ENCODE measurements at places on chromosomes 7 and 10.

GRCh38 chr10:118472415-118473304 is 122.8 kb downstream of the PRLHR start:
- DNase-seq, result no peak

DNA sequence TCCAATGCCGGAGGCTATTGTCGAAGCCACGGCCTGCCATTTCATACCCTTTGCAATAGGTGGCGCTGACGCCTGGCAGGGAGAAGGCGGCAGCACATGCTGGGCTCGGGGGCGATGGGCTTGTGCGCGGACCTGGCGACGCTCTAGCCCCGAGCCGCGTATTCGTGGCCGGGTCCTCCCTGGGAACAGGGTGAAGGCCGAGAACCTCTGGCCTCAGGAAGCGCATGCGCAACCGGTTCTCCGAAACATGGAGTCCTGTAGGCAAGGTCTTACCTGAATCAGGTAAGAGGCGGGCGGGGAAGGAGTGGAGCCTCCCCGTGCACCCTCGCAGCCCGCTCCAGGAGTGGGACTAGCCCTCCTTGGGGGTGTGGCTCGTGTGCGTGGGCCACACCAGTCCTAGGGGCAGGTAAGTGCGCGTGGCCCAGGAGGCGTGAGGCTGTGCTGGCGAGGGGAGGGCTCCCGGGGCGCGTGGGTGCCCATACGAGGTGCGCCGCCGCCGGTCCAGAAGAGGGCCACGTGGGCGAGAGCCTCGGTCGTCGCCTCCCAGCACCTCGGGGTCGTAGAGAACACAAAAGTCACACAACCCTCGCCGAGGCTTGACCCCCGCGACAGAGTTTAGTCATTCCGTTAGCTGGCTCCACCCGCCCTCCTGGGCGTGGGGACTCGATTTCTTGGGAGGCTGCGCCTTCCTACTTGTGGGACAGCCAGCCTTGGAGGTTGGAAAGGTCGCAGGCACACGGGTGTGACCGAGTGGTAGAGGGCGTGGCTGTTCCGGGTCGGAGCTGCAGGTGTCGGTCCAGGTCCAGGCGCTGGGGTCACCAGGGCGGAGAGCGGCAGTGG is 5.6 kb upstream of the MEST start:
- peak; percentile 81 for DNase-seq

GRCh38 chr10:111209692-111210091 is 132.9 kb downstream of the ADRA2A start:
- no peak for DNase-seq

GRCh38 chr10:5890452-5890915 is 441 bp downstream of the FBH1 start:
- no peak for DNase-seq

DNA sequence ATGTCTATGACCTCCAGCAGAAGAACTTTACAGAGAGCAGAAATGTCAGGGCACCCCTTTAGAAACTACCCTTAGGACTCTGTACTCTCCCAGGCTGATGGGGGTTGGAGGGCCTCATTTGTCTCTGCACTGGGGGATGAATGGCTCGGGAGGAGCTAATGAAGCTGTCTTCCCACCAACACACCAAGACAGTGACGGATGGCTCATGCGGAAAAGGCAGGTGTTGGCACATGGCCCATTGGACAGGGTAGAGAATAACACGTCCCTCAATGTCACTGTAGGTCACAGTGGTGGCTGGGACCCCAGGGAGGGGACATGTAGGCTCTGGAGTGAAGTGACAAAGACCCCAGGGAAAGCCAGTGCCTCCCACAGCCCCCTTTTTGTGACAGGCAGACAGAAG is 64.0 kb upstream of the PCBD1 start:
- DNase-seq, result no peak

DNA sequence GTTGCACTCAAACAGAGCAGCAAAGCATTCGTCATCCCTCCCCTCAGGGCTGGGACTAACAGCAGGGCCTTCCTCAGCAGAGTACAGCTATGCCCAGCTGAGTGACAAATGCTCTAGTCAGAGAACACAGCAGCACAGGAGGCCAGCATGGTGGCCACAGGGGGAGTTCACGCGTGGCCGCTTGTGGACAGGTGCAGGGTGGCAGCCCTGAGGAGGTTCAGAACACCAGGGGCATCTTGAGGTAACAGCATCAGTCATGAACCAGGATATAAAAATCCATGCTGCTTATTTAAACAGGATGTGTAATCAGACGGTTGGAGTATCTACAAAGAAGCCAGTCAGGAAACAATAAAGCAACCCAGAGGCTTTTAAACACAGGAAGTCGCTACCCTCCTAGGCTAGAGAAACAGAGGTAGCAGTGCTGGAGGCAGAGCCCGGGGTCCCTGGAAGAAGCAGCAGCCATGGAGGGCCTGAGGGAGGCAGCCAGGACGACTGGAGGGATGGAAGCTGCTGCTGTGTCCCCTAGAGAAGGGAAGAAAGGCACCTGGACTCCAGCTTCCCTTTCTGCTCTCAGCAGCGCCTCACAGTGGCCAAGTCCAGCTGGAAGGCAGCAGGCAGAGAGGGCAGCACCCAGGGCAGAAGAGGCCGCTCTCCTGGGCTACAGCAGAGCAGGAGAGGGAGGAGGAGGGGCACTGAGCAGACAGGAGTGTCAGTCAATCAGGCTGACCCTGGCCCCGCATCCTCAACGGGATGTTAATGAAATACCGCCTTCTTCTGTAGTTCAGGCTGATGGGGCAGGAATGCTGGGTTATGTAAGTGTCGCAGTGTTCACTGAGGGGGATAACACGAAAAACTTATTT is 70.8 kb upstream of the UCN3 start:
- peak; percentile 62 for DNase-seq

GRCh38 chr7:106465704-106466468 is 181.1 kb upstream of the NAMPT start:
- DNase-seq, result no peak

GRCh38 chr10:76211691-76212090 is 780.3 kb downstream of the LRMDA start:
- no peak for DNase-seq

DNA sequence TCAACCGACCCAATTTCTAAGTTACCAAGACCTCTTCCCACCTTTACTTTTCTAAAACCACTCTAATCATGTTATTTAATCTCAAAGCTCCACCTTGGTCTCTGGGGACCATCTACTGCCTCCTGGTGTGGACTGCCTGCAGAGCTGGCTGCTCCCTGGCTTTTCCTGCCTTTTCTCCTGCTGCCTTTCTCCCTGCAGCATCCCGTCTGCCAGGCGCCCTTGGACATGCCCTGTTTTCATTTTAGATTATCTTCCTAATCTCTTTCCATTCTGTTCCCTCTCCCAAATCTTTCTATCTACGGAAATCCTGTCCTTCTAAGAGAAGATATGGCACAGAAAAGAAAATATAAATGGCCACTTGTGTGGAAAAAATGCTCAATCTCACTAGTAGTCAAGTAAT is 23.1 kb downstream of the TCAF1 start:
- DNase-seq, result no peak

DNA sequence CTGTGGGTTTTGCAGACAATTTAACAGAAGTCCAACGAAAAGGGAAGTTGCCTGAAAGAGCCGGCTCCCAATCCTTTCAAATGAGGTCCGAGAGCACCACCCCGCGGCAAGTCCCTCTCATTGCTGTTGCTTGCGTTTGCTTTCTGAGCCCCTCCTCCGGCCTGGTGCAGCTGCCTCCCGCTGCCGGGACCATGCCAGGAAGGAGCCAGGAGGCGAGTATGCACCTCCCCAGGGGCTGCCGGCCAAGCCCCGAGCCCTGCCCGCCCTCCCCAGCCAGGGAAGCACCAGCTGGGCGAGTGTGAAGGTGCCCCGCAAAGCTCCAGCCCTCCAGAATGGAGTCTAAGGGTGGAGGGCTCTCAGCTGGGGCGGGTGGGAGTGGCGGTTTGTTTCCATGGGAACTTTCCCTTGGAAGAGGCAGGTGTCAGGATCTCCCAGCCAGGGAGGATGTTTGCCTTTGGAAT is 25.8 kb upstream of the PPP2R2D start:
- DNase-seq, result peak; percentile 67

GRCh38 chr10:5346881-5347280 is 17.9 kb upstream of the UCN3 start:
- DNase-seq, result no peak

DNA sequence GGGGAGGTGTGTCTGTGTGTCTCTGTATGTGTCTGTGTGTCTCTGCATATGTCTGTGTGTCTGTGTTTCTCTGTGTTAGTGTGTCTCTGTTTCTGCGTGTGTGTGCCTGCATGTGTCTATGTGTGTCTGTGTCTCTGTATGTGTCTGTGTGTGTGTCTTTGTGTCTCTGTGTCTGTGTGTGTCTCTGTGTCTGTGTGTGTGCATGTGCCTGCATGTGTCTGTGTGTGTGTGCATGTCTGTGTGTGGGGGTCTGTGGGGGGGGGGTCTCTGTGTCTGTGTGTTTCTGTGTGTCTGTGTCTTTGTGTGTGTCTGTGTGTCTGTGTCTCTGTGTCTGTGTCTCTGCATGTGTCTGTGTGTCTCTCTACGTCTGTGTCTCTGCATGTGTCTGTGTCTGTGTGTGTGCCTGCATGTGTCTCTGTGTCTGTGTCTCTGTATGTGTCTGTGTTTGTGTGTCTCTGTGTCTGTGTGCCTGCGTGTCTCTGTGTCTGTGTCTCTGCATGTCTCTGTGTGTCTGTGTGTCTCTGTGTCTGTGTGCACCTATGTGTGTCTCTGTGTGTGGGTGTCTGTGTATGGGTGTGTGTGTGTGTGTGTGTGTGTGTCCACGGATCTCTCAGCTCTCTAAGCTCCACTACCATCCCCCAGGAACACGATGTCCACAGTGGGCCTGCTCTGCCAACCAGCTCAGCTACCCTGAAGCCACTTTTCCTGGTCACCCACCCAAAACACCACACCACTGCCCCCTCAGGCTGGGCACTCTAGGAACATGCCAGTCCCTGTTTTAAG is 41.7 kb downstream of the RASGEF1A start:
- DNase-seq, result peak; percentile 3

GRCh38 chr7:20963556-20964280 is 177.0 kb upstream of the SP8 start:
- no peak for DNase-seq

GRCh38 chr10:73759512-73760115 is 15.4 kb downstream of the SEC24C start:
- DNase-seq, result peak; percentile 28

DNA sequence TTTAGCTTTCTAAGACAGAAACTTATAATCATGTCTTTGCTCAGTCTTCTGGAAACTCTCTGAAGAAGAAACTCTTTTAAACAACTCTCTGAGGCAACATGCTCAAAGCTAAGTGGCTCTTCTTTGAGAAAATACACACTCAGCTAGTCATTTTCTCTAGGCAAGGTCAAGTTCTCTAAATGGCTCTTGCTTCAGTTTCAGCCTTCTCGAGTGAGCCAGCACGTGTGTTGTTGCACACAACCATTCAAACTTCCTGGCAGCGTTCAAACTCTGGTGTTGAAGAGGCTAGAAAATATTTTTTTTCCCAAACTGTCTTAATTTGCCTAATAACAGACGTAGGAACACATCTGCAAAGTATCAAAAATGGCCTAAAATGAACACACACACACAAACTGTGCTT is 129.1 kb downstream of the THSD7A start:
- no peak for DNase-seq

GRCh38 chr7:143979359-143979758 is 20.8 kb upstream of the OR6B1 start:
- DNase-seq, result no peak

GRCh38 chr10:114206902-114207301 is 27.7 kb downstream of the TDRD1 start:
- DNase-seq, result no peak

DNA sequence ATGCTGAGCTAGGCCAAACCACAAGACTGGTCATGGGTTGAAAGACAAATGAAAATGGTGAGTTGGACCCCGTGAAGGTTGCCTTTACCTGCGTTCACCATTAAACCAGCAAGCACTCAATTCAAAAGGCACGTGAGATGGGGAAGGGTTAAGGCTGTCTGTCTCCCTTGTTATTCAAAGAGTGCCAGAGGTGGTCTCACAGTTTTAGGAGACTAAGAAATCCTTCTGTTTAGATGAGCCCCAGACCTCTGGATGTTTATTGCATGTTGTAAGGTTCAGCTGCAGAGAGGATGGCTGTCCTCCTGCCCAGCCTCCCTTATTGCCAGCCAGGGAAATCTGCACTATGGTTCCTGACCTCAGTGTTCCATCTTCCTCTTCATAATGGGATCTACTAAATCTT is 498.0 kb upstream of the CELF2 start:
- DNase-seq, result no peak

GRCh38 chr10:19048489-19048888 is at the start of gene MALRD1:
TSS of gene MALRD1 (plus strand) at chr10:19048801. CDS start at chr10:19048939, 138 bp downstream.
- DNase-seq, result no peak

GRCh38 chr10:83978681-83979383 is 160.5 kb upstream of the GHITM start:
- no peak for DNase-seq

DNA sequence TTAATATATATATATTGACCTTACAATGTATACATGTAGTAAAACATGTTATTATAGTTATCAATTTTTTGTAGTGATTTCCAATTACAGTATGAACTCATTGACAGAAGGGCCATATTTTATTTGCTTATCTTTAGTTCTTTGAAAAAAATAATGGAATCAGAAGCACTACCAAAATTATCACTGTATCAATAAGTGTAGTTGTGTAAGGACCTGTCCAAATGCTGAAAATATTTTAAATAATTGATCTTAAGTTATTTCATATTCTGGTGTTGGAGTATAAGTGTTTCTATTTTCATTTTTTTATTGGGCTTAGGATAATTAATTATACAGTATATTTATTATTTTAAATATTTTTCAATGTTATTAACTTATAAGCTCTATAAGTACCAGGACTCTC is 8.5 kb upstream of the DGKB start:
- DNase-seq, result no peak

DNA sequence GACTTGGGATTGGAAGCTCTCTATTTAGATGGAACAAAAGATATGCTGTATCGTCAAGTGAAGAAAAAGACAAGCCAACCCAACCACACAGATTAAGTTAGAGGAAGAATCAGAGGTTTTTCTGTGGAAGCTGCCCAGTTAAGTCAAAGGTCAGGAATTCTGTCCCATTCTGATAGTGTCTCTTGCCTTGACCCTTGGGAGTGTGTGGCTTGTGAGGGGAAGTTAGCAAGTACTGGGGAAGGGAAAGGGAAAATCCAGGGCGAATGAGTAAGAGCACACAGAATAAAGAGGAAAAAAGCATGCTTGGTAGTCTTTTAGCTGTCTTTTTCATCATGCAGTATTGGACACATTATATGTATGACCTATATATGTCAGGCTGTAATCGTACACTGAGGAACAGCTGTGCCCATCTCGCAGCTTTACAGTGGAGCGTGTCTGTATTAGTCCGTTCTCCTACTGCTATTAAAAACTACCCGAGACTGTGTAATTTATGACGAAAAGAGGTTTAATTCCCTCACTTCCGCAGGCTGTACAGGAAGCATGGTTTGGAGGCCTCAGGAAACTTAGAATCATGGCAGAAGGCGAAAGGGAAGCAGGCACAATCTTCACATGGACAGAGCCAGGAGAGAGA is 197.2 kb downstream of the GALNT17 start:
- no peak for DNase-seq

Measured in stimulated activated naive CD8-positive, alpha-beta T cell treated with anti-CD3 and anti-CD28 coated beads, Interleukin-15, amount 100 ng/mL, for 72 hours (primary cell).